Progenitor cell of endocrine pancreas (in vitro differentiated cells): ENCODE measurements at places on chromosomes 6 and 20.

DNA sequence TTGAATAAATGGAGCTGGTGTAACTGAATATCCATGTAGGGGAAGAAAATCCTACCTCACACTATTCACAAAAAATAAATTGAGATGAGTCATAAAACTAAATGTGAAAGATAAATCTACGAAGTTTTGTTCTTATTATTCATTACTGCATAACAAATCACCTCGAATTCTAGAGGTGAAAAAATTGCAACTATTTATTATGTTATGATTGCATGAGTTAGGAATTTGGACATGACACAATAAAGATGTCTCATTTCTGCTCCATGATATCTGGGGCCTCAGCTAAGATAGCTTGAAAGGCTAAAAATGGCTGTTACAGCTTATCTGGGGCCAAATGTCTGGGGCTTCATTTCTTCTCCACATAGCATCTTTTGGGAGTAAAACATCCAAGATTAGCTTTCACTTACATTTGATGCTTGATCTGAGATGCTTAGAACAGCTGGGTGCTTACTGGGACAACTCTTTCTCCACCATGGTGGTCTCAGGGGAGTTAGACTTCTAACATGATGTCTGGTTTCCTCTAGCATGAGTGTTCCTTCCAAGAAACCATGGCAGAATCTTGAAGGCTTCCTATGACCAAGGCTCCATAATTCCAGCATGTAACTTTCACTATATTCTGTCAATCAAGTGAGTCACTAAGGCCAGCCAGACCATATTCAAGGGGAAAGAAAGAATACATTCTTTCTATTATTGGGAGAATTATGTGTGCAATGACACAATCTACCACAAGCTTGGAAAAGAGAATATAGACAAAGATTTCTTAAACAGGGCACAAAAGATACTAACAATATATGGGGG, 30.1 kb downstream of the OR2B6 start:
- H3K36me3 ChIP-seq: no peaks in the 10 kb centered on the region
- no peak for DNase-seq
- H3K4me3 ChIP-seq: no peak overlapping the region
- H3K27ac ChIP-seq: no peak overlapping the region
- H3K4me1 ChIP-seq: no peaks in the 10 kb centered on the region

- H3K27ac ChIP-seq: no peak overlapping the region
- no peaks in the 10 kb centered on the region for H3K4me1 ChIP-seq
- no peak overlapping the region for H3K4me3 ChIP-seq
- DNase-seq: no peak
- H3K27me3 ChIP-seq: no peaks in the 10 kb centered on the region
Measured at GRCh38 chr6:130525408-130525807, 159.6 kb downstream of the TMEM200A start.

DNA sequence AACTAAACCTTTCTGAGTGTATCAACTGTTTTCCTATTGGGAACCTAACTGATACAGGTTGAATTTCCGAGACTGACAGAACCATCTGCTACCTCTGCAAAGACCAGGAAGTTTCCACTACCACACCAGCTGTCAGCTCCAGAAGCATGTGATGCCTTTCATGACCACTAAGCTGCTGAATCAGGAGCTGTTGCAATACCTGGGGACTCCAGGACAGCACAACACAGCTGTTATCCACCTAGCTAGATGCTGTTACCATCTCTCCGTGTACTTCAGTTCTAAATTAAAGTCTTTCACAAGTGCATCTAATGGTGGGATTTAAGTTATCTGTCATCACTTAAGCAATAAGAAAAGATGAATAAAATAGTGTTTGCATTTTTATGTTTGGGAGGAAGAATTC, 158.2 kb upstream of the IMPG1 start:
- no peaks in the 10 kb centered on the region for H3K36me3 ChIP-seq
- H3K27ac ChIP-seq: peak overlapping the region; percentile 74
- H3K4me3 ChIP-seq: no peak overlapping the region
- no peak for DNase-seq

DNA sequence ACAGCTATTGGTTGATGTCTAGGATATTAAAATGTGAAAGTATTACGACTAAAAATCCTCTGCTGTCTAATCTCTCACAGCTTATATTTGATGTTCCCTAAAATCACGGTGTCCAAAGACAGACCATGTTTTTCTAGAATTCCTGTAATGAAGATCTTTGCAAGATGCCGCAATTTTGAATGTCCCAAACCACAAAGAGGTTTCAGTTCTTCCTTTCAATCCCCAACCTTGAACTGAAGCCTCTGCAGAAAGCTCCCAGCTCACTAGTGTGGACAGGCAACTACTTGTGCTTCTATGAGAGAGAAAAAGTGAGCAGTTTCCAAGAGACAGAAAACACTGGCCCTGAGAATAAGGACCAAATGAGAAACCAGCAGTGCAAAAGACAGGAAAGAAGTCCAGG, 370.1 kb downstream of the FOXA2 start:
- no peak for DNase-seq
- H3K4me1 ChIP-seq: no peaks in the 10 kb centered on the region
- H3K27me3 ChIP-seq: peaks cover 23% of the 10 kb centered on the region

GRCh38 chr6:124560873-124561567, 401.2 kb upstream of the RNF217 start:
- H3K27me3 ChIP-seq: no peaks in the 10 kb centered on the region
- no peak overlapping the region for H3K27ac ChIP-seq
- no peak for DNase-seq
- H3K36me3 ChIP-seq: no peaks in the 10 kb centered on the region
- no peak overlapping the region for H3K4me3 ChIP-seq

- H3K36me3 ChIP-seq: no peaks in the 10 kb centered on the region
- DNase-seq: no peak
- no peaks in the 10 kb centered on the region for H3K27me3 ChIP-seq
- no peak overlapping the region for H3K27ac ChIP-seq
Measured at GRCh38 chr6:836276-836853, 143.4 kb upstream of the EXOC2 start.

DNA sequence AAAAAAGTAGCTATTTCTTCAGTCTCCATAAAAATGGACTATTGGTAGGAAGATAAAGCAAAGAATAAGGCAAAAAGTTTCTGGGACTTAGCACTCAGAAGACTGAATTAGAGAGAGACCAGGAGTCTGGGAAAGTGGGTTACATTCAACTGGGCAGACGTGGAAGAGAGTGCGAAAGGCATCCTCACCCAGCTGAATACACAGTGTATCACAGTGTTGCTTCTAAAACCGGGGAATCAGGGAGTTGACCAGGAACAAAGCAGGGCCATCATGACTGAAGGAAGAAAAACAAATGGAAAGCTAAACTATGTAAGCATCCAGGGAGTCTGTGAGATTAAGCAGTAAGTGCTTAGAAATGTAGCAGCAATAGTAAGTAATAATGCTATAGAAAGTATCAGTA, 452.9 kb upstream of the MAN1A1 start:
- H3K4me3 ChIP-seq: no peak overlapping the region
- H3K36me3 ChIP-seq: no peaks in the 10 kb centered on the region
- no peak for DNase-seq

DNA sequence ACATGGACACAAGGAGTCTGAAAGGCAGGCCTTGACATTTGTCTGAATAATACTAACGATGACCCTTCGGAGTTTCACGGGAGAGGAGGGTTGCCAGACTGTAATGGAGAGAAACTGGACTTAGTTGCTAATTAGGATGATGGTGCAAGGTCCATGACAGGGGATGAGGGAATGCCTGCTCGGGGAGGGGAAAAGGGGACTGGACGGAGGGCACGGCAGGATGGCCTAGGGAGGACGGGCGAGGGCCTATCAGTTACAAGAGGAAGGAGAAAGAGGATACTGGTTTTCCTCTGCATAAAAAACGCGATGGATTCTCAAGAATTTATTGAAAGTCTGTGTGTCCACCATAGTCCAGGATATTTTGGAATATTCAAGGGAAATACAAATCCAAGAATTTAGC, 42.7 kb downstream of the IRAK1BP1 start:
- DNase-seq: no peak
- H3K4me1 ChIP-seq: peaks cover 5% of the 10 kb centered on the region
- peak overlapping the region; percentile 68 for H3K4me3 ChIP-seq
- peaks cover 28% of the 10 kb centered on the region for H3K27me3 ChIP-seq
- peak overlapping the region; percentile 38 for H3K27ac ChIP-seq

DNA sequence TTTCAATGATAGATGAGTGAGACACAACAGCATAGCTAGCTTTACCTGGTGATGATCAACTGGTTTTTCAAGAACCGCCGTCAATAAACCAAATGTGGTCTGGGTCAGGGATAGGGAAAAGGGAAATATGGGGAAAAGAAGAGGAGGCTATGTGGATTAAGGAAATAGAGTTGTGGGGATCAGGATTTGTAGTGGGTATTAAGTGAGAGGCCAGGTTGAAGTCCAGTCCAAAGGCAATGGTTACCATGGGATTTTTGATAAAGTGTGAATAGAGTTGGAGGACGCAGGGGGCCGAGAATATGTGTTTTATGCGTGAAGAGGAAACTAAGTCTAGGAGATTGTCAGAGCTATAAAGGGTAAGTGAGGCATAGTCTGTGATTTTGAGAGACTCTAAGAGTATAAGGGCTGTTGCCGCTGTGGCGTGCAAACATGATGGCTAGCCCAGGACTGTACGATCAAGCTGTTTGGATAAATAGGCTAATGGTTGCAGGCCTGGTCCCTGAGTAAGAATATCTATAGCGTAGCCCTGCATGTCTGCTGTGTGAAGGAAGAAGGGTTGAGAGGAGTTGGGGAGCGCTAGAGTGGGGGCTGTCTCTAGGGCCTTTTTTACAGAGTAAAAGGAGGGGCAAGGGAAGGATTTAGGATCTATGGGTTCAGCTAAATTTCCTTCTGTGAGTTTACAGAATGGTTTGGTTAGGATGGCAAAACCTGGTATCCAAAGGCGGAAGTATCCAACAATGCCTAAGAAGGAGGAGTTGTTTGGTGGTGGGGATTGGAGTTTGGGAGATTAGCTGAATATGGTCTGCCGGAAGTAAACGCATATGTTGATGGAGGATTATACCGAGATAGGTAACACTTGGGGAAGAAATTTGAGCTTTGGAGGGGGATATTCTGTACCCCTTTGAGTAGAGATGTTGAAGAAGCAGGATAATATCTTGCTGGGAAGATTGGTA, 749.7 kb upstream of the ADGRB3 start:
- no peak overlapping the region for H3K27ac ChIP-seq
- H3K27me3 ChIP-seq: no peaks in the 10 kb centered on the region
- no peaks in the 10 kb centered on the region for H3K4me1 ChIP-seq
- no peaks in the 10 kb centered on the region for H3K36me3 ChIP-seq

- no peaks in the 10 kb centered on the region for H3K36me3 ChIP-seq
- DNase-seq: no peak
Measured at GRCh38 chr6:32842021-32842650, 1.7 kb downstream of the PSMB8 start.

DNA sequence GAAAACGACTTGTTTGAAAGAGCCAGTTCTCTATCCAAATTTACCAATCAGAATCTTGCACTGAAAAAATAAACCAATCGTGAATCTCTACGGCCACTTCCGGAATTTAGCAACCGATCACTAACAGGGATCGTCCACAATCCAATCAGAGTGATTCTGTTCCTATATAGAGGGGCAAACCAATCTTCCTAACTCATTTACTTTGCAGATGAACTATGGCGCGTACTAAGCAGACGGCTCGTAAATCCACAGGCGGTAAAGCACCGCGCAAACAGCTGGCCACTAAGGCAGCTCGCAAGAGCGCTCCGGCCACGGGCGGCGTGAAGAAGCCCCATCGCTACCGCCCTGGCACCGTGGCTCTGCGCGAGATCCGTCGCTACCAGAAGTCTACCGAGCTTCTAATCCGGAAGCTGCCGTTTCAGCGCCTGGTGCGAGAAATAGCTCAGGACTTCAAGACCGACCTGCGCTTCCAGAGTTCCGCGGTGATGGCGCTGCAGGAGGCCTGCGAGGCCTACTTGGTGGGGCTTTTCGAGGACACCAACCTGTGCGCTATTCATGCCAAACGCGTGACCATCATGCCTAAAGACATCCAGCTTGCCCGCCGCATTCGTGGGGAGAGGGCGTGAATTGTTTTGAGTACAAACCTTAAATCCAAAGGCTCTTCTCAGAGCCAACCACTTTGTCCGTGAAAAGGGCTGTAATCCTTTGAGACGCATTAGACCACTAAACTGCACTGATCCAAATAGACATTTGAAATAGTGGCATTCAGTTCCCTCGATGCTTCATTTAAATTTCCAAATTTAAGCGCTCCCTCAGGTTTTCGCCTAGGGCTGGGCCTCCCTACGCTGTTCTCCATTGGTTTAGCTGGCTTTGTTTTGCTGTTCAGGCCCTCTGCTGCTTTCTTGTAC, 138.0 kb downstream of the HFE start:
- H3K27ac ChIP-seq: no peak overlapping the region
- peaks cover 17% of the 10 kb centered on the region for H3K4me1 ChIP-seq
- no peak overlapping the region for H3K4me3 ChIP-seq
- H3K36me3 ChIP-seq: no peaks in the 10 kb centered on the region

DNA sequence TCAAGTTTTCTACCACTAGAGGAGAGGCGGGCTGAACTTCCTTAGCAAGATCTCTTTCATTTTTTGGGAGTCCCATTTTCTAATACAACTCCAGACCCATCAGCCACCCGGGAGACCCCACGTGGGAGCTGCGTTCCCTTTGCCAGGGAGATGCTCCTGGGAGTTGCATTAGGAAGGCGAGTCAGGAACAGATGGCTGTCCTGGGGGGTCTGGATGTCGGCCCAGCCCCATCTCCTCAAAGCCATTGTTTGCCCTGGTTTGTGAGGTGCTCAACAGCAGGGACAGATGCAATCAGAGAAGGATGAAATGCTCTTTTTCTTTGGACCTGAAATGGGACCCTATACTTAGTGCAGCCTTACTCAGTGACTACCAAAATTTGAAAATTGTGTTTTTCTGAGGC, 39.4 kb downstream of the CARMIL1 start:
- no peak for DNase-seq
- no peak overlapping the region for H3K27ac ChIP-seq
- H3K4me1 ChIP-seq: peaks cover 57% of the 10 kb centered on the region

DNA sequence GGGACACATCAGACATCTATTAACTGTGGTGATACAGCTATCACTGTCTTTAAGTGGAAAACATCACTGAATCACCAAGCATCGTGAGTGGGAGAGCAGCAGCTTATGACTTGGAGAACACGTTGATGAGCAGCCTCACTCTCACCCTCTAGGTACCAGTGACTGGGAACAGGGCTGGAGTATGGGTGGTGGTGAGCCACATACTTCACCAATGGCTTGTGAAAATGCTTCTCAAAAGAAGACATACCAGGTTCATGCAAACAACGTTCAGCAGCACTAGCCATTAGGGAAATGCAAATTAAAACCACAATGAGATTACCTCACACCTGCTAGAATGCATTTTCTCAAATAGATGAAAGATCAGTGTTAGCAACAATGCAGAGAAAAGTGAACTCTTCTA, 25.3 kb downstream of the SNX5 start:
- H3K27ac ChIP-seq: no peak overlapping the region
- H3K27me3 ChIP-seq: no peaks in the 10 kb centered on the region
- peaks cover 5% of the 10 kb centered on the region for H3K4me1 ChIP-seq
- H3K4me3 ChIP-seq: no peak overlapping the region
- H3K36me3 ChIP-seq: peaks cover 38% of the 10 kb centered on the region
